Endothelial cell of umbilical vein (primary cell): ENCODE measurements at places on chromosomes 7 and 10. TPM values are rescaled to one million over a fixed set of nuclear protein-coding genes. Genes with fewer than 3 reads are reported as not detected.

The MOGAT3 gene
- not detected in 2 replicates for total RNA-seq

The SPDYE5 gene
- total RNA-seq, result 0.16 TPM in 1 of 2 replicates, not detected in the other

The GNG11 gene
- total RNA-seq, result 208 and 215 TPM in 2 replicates

The ARHGAP22 gene
- total RNA-seq, result 48.6 and 50.3 TPM in 2 replicates

The MYH16 gene
- total RNA-seq, result 0.09 and 0.11 TPM in 2 replicates

The NEBL gene
- 0.66 and 0.83 TPM in 2 replicates for total RNA-seq

The CLDN4 gene
- total RNA-seq, result 0.13 and 0.25 TPM in 2 replicates

The HNRNPH3 gene
- total RNA-seq, result 146 and 151 TPM in 2 replicates

The OPALIN gene
- not detected in 2 replicates for total RNA-seq

The COL13A1 gene
- total RNA-seq, result 26.7 and 47.5 TPM in 2 replicates

The EBLN1 gene
- not detected in 2 replicates for total RNA-seq

The ZNF511 gene
- 37.9 and 40.4 TPM in 2 replicates for total RNA-seq

The INA gene
- 0.39 and 0.40 TPM in 2 replicates for total RNA-seq

The TAS2R5 gene
- 0.85 and 2.0 TPM in 2 replicates for total RNA-seq

The POT1 gene
- 21.8 and 22.4 TPM in 2 replicates for total RNA-seq

The NEURL1 gene
- total RNA-seq, result 0.22 and 0.30 TPM in 2 replicates

The UPF2 gene
- 23.9 and 27.7 TPM in 2 replicates for total RNA-seq

The GPR26 gene
- total RNA-seq, result not detected in 2 replicates

The C7orf33 gene
- not detected in 2 replicates for total RNA-seq

The HTR5A gene
- not detected in 2 replicates for total RNA-seq

The ORAI2 gene
- total RNA-seq, result 67.4 and 84.1 TPM in 2 replicates

The SP8 gene
- 0.38 and 2.5 TPM in 2 replicates for total RNA-seq

The SUN3 gene
- not detected in 2 replicates for total RNA-seq

The GIMAP7 gene
- total RNA-seq, result 42.4 and 51.1 TPM in 2 replicates

The ATOH7 gene
- total RNA-seq, result not detected in 2 replicates

The SDK1 gene
- 2.4 and 3.9 TPM in 2 replicates for total RNA-seq

The MMP21 gene
- not detected in 2 replicates for total RNA-seq

The AKR1C2 gene
- 0.16 and 1.7 TPM in 2 replicates for total RNA-seq

The GPR85 gene
- total RNA-seq, result 0.48 and 0.64 TPM in 2 replicates

The PKD2L1 gene
- not detected in 2 replicates for total RNA-seq

The DIP2C gene
- total RNA-seq, result 10.1 and 10.7 TPM in 2 replicates

The PALD1 gene
- total RNA-seq, result 62.1 and 73.3 TPM in 2 replicates

The STN1 gene
- total RNA-seq, result 12.7 and 15.3 TPM in 2 replicates
